ENCODE measurements at places on chromosomes 3 and 15.
A peak's percentile ranks its signal among the peaks of the same experiment; 100 is the strongest.

DNA sequence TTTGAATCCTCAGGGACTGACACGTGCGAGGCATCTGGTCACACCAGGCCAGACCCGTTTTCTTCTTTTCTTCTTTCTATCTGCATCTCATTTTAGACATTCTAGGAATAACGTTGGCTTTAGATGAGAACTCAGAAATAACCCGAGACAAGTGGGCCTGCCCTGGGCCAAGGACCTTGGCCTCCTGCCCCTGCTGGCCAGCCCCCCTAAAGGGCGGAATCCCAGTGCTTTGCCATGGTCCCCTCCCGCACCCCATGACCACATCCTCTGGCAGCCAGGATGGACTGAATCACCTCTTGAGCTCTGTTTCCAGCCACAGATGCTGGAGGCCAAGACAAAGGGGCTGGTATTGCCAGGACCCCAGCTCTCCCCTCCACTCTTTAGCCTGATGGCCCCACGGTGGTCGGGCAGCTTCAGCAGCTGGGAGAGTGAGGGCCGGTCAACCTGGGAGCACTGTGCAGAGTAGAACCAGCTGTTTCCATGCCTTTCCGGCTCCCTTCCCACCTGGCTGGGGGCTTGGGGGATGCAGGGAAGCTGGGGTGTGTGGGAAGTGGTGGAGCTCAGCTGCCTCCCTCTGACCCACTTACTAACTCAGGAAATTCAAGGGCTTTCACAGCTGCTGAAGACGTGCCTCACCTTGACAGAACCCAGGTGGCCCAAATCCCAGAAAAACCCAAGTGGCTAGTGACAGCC, 190.9 kb downstream of the FAM43A start:
- peak; percentile 63 for DNase-seq

DNA sequence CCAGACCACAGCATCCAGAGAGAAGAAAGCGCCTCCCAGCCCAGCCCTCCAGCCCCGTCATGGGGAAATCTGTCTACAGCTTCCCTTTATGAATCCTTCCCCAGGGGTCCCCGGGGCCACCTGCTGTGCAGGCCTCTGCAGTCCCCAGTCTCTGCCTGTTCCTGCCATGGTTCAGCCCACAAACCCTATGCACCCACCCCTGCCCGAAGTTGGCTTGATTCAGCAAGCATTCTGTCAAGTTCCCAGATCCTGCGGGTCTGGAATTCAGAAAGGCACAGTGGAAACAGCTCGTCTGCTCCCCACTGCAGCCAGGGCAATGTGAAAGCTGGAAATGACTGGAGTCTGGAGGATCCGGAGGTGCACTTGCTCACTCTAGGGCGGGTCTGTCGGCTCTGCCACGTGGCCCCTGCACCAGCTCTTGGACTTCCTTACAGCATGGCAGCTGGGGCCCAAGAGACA, 2.9 kb upstream of the OCA2 start:
- no peak for DNase-seq

GRCh38 chr15:56524915-56525314, 60.0 kb upstream of the MNS1 start:
- DNase-seq, result peak; percentile 42

DNA sequence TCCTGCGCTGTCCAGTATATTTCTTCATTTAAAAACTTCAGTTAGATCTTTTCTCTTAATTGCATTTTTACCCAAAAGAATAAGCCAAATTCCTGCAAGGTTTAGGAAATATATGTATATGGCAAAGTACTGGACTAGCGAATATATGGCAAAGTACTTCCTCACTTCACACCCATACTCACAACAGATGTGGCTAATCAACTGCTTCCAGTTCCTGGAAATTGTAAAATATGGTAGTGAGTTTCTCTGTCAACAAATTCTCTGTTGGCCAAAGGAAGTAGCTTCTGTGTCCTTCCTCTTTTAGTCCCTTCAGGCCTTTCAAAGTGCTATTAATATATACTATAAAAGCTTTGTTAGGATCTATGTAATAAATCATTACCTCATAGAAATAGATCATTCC, 22.0 kb downstream of the GPR15 start:
- peak; percentile 67 for DNase-seq
